ENCODE measurements at places on chromosomes 1 and 21. TPM values are rescaled to one million over a fixed set of nuclear protein-coding genes. Genes with fewer than 3 reads are reported as not detected.

DNA sequence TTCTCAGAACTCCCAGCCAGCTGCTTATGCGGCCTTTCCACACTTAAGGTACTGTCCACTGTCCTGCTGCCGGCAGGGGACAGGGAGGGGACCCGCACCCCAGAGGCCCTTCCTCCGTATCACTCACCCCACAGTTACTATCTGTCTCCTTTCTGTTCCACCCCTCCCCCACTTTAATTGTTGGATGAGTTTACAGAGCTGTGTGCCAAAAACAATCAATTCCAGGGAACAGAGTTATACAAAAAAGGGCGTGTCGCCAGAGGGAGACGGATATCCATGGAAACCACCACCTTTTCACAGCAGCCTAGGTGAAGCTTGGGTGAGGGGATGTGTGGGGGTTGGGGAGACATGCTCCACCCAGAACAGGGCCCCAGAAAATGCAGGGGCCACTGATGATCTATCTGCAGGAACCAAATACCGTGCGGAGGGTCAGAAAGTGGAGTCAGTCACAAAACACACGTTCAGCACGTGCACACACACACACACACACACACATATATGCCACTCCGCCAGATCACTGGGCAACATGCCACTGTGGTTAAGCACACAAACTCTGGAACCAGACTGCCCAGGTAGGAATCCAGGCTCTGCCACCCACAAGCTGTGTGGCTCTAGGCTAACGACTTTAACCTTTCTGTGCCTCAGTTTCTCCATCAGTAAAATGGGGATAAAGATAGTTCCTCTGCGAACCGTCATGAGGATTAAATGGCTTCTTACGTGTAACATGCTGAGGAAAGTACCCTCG is 30.5 kb downstream of the CASZ1 start:
- peak; percentile 81 for DNase-seq

GRCh38 chr1:17958704-17959103 is 148.9 kb upstream of the IGSF21 start:
- DNase-seq, result no peak

- DNase-seq, result no peak
These were observed 114.5 kb downstream of the DSCAM start for GRCh38 chr21:40732253-40733023.

- no peak for DNase-seq
These were observed 1.8 kb downstream of the LAPTM5 start for GRCh38 chr1:30755746-30756145.

DNA sequence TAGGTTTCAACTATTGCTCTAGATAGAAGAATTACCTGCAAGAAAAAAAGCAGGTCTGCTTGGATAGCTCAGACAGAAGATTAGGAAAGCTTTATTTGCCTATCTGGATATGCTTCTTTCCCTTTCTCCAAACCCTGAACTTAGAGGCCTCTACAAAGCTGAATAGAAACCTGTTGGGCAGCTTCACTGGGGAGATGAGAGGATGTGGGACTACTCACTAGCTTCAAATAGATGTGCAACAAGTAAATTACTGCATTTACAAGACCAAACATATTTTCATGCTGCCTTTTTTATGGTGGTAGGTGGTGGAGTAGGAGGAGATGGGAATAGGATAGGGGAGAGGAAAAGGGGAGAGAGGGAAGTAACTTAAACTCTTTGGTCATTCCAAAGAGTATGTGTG is 6.4 kb downstream of the CLCA2 start:
- DNase-seq, result no peak

GRCh38 chr1:205880923-205881322 is 31.0 kb upstream of the PM20D1 start:
- DNase-seq, result no peak

DNA sequence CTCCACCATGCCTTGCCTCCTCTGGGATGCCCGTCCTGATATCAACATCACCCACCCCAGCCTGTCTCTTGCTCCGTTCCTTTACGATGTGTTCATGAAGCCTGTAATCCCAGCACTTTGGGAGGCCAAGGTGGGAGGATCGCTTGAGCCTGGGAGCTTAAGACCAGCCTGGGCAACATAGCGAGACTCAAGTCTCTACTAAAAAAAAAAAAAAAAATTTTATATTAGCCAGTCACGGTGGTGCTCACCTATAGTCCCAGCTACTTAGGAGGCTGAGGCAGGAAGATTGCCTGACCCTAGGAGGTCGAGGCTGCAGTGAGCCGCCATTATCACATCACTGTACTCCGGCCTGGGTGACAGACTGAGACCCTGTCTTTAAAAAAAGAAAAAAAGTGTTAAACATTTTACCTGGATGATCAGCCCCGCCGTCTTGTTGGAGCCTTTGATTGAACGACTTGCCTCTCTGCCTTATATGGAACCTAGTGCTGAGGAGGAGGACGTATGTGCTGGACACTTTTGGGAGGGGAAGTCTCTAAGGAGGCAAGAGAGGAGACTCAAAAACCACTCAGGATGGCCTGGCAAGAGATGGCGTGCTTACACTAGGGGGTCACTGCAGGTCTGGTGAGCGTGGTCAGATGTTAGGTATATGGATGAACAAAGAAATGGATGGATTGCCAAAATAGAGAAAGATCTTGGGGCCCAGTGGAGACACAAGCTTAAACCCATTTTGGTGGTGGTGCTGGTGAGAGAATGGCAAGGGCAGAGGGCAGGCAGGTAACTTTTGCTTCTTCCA is 80.5 kb upstream of the IFFO2 start:
- no peak for DNase-seq

DNA sequence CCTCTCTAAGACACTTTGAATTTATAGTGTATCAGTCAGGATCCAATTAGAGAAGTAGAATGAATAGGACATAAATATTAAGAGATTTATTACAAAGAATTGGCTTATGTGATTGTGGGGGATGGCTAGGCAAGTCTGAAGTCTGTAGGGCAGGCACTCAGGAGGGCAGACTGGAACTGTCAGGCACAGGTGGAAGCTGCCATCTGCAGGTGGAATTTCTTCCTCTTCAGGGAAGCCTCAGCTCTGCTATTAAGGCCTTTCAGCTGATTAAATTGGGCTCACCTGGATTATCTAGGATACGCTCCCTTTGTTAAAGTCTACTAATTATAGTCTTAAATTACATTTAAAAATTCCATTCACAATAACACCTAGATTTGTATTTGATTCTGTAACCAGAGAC is 92.0 kb upstream of the HAO2 start:
- peak; percentile 56 for DNase-seq

- no peak for DNase-seq
These were observed 326.5 kb downstream of the PDE4B start for GRCh38 chr1:66119148-66119547.

DNA sequence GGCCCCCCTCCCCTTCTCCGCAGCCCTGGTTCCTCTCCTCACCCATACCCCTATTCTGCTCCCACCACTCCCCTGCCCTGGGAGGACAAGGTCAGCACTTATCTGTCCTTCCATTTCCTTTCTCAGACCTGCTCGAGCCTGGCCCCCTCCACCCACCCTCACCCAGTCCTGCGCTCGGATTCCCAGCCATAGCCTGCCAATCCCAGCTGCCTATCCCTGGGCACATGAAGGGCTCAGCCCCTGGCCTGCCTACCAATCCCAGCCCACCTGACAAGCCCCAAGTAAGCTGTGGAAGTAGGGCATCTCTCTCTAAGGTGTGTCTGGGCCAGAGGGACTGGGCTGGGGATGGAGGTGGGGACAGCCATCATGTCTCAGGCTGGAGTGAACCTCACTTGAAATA is 5.4 kb downstream of the BLACAT1 start:
- DNase-seq, result peak; percentile 58

DNA sequence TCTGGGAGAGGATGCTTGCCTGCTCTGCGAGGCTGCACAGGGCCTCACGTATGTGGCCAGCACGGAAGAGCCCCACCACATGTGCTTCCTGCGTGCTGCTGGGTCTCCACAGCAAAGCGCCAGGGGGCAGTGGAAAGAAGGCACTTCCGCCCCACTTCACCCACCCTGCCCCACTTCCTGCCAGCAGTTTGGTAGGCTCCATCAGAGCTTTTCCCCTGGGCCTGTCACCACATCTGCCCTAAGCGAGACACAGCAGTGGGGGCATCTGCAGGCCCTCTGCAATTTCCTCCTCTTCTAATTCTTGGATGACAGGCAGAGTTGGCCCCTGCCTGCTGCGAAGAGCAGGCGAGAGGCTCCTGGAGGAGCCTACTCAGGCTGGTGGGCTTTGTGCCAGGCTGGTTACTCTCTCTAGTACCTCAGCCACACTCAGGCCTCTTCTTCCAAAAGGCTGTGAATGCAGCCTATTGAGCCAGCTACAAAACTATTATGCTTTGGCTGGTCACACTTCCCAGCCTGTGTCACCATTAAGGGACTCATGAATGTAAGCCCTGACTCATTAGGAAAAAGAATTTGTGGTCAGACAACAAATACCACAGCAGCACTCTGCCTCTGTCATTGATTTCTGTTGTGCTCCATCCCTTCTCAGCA is 25.0 kb downstream of the CD244 start:
- DNase-seq, result peak; percentile 82

Gene TCHH
- total RNA-seq, result not detected

DNA sequence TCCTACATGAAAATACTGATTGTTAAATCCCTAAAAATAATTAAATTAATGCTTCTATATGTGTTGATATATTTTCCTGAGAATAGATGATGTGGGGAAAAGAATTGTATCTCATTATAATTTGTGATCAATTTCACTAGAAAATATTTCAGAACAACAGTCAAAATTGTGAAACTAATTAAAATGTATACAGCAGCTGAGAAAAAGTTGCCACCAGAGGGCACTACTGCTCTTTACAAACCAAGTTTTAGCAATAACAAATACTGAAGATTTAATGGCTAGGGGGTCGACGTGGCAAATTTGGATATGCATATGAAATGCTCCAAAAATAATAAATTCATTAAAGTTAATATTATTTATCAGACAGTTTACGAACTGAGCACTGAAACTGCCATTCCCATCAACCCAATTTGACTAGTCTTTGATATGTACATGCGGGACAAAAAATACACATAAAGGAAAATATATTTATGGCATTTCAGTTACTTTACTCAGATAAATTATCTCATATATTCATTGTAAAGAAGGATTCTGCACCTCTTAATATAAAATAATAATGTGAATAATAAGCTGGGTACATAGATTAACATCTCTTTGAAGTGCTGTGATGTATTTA is 96.3 kb upstream of the TMPRSS15 start:
- peak; percentile 78 for DNase-seq

DNA sequence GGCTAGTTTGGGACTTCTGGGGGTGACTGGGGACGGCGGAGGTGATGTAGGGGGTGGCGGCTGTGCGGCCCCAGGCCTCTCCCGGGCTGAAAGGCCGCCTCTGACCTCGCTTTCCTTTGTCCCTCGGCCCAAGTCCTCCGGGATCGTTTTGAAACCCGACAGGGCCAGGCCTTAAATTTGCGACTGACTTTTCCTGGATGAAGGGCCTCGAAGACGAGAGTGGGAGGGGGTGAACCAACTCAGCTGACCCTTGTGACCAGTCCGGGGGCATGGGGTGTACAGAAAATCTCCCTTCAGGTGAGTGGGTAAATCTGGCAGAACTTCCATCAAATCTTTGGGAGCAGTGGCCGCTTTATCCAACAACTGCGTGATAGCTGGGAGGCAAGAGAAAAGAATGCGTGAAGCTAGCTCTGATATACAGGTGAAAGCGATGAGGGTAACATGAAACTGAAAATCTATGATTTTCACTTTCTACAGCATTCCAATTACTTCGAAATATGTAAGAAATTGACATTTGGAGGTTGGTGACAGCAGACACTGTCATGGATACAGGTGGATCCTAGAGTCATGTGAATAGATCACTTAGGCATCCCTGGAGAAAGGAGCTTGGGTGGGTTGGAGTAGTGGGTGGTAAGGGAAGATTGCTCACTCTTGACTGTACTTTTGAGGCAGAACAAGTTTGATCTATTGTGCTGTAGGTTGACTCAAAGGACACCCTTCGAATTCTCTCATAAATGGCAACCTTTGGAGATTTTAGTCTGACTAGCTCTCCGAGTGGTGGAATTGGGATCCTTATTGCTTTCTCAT is 885 bp downstream of the AHCYL1 start:
- DNase-seq, result peak; percentile 27

Gene LPAR3
- 1.2 TPM for total RNA-seq

DNA sequence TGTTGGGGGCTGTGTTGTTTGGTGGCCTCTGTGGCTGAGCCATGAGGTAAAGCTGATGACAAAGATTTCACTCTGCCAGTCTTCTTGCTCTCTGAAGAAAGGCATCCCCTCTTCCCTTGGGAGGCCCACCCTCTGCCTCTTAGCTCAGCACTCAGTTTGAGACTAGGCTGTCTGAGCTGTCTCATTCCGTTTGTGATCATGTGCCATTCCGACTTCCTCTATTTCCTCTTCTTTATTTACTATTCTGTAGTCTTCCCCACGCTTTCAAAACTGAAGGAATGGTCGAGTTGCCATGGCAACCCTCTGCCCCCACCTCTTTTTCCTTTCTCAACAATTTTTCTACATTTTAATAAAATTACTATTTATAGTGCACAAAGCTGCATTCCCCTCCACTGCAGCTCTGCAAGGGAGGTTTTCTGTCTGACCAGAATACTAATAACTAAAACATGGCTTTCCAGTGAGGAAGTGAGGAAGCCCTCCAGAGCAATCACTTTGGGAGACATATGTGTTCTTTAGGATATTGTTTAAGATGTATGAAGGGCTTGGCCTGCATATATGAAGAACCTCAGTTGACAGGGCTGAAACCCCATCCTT is 30.8 kb downstream of the KCNA3 start:
- no peak for DNase-seq

DNA sequence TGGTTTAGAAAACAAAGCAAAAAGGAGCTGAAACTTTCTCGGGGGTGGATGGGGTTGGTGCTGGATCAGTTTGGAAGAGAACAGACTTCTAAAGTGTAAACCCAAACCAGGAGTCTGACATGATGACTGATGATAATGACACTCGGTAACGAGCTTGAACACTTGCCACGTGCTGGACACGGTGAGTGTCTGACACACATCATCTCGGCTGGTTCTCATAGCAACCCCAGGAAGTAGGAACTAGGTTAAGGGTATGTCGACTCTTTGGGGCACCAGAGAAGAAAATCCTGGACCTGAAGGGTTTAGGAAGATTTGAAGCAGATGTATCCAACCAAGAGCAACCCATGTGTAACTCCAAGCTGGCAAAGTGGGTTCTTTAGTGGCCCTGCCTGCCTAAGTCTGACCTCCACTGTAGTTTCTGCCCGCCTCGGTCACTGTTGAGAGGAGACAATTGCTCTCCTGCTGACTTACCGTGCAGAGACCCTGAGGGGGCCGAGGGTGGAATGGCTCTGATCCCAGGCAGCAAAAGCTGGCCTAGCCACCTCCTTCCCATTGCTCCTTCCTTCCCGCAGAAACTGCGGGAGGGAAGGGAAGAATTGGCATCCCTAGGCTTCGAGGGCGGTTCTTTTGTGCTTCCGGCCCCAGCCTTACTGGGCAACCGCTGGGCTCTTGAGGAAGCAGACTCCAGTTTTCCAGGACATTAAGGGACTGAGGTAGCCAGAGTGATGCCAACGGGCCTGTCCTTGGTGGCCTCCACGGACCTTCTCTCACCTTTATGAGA is 156.0 kb downstream of the TOMM20 start:
- no peak for DNase-seq

- no peak for DNase-seq
These were observed 236.6 kb downstream of the DSCAM start for GRCh38 chr21:40610345-40610744.

Gene RNF186
- total RNA-seq, result not detected
